ENCODE measurements at places on chromosomes 1 and 21.

GRCh38 chr1:21916447-21917238 lies 20.5 kb downstream of the HSPG2 start:
- no peak for DNase-seq

DNA sequence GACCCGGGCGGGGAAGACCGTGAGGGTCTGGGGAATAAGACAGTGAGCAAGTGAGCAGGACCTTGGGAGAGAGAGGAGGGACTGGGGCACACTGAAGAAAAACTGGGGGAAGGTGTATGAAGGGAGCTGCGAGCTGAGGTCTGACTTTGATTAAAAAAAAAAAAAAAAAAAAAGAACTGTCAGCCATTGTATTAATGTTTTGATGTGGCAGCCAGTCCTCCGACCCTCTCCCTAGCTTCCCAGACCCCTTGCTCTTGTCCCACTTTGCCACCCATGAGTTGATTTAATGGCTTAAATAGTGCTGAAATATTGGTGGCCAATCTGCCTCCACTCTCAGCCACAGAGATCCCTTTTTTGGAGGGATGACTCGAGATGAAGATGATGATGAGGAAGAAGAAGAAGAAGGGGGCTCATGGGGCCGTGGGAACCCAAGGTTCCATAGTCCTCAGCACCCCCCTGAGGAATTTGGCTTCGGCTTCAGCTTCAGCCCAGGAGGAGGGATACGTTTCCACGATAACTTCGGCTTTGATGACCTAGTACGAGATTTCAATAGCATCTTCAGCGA lies 652 bp downstream of the HAX1 start:
- DNase-seq = no peak

- no peak for DNase-seq
Measured at GRCh38 chr1:196951711-196952394, 8.3 kb downstream of the CFHR2 start.

GRCh38 chr1:158798531-158798930 lies 17.5 kb upstream of the OR6N2 start:
- no peak for DNase-seq

DNA sequence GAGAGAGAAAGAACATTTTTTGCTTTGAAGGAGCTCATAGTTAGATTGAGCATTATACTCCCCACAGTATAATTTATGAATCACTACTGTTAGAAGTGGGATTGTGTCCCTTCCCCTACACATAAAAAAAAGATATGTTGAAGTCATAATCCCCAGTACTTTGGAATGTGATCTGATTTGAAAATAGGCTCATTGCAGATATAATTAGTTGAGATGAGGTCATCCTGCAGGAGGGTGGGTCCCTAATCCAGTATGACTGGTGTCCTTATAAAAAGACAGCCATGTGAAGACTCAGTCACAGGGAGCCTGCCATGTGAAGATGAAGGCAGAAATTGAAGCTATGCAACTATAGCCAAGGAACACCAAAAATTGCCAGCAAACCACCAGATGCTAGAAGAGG lies 76.4 kb downstream of the TGFB2 start:
- DNase-seq = no peak
